ENCODE measurements at places on chromosomes 6 and 20.

- no peak for DNase-seq
Observed at GRCh38 chr6:137775720-137776119, 91.3 kb upstream of the TNFAIP3 start.

GRCh38 chr6:119483908-119484307 lies 134.3 kb upstream of the MAN1A1 start:
- no peak for DNase-seq

- DNase-seq: no peak
Observed at GRCh38 chr6:41214559-41215238, 13.4 kb upstream of the TREML4 start.

DNA sequence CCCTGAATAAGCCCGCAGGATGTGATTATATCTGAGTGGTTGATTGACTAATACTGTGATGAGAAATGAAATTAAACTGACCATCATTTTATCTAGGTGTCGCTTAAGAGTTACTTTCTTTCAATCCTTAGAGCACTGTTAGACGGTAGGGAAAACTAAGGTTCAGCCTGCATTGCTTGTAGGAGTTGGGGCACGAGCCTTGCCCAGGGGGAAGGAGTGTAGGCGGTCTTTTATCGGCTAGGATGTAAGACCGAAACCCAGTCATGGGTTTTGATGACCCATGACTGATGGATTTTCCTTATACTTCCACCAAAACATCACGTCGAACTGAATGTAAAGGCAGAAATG lies 392 bp upstream of the TASP1 start:
- DNase-seq: no peak

Measured in activated naive CD8-positive, alpha-beta T cell treated with anti-CD3 and anti-CD28 coated beads for 36 hours (primary cell).